ENCODE measurements at places on chromosomes 3 and 15.

- peak; percentile 68 for DNase-seq
These were observed at the start of gene ARPP21 for GRCh38 chr3:35639254-35640186. Gene ARPP21 (plus strand): TSS chr3:35639525. CDS start chr3:35681752, 42,227 bp downstream.

DNA sequence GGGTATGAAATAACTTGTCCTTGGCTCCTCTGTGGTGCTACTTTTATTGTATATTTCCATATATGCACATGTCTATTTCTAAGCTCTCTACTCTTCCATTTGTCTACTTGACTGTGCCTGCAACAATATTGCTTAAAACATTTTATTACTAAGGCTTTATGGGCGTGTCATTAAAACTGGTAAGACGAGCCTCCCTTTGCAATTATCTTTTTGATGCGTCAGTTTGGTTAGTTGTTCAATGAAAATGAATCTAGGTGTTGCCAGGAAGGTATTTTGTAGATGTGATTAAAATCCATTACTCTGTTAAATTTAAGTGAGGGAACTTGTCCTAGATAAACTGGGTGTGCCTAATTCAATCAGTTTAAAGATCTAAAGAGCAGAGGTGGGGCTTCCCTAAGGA, 12.9 kb upstream of the TRA2B start:
- DNase-seq: no peak

DNA sequence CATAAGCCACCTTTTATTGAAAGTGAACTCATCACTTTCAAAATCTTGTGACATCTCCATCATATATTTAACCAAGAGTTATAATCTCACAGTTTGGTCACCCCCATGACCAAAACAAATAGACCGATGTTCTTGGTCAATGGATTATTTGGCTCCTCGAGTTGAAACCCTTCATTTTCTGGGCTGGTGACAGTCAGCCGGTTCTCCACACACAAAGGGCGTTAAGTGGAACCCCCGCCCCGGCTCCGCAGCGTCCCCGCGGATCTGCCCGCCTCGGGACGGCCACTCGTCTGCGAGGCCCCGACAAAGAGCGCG, 772 bp downstream of the TSPAN3 start:
- no peak for DNase-seq

GRCh38 chr15:91635080-91635479, 218.4 kb upstream of the SLCO3A1 start:
- DNase-seq: no peak

DNA sequence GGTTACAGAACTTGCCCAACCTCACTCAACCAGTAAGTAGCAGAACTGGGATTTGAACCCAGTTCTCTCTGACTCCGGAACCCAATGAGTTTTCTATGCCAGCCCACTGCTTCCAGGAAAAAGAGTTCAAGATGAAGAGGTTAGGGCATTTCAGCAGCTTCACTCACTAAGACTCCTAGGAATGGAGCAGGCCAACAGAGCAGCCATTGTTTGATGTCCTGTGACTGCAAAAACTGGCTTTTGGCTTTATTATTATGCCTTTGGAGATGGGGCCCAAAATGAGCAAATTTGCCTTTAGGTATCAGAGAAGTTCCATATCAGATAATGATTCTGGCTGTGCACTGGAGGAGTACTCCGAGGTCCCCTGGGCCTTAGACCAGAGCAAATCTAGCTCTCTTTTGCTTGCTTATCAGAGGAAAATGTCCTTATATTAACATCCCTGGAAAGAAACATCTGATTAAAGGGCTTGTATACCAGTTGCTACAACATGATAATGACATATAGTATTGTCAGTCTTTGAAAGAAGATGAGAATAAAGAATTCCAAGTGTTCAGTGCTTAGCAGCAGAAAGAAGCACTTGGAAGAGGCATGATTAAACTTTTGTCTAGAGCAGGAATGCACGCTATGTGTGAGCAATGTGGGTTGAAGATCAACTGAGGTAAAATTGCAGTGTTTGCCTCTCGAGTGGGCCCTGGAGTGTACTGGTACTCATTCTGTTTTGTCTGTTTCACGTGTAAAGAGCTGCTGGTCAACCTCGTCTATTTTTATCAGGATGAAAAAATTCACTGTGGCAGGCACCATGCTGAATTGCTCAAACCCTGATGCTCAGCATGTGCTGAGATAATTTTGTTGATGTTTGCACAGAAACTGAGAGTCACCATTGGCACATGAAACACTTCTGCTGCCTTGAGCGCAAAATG, 21.8 kb upstream of the KLHL24 start:
- DNase-seq: no peak

DNA sequence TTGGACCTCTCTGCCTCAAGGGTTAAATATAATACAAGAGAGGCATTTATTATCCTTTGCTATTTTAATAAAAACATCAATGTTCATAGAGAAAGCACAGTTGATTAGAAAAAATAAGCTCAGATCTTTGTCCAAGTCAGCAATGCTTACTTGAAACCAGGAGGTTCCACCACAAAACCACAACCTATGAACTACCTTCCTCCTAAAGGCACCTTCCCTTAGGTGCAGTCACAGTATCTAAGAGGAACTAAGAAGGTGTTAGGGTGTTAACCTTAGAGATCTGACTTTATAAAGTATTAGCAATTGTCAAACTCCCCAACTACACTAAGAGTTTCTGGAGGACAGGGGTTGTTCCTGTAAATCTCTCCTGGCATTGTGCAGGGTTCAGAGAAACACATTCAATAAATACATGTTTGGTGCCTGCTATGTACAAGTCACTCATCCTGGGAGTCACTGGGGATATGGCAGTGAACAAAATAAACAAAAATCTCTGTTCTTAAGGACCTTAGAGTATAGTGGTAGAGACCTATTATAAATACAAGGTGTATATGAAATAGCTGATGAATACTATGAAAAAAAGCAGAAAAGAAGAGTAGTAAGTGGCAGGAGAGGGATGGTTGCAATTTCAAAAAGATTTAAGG, 208.6 kb downstream of the NFKBIZ start:
- DNase-seq: no peak

GRCh38 chr3:126621171-126621570, 33.8 kb downstream of the TXNRD3 start:
- DNase-seq: no peak
